Muscle of back (tissue), 13 donors: ENCODE measurements at places on chromosomes 5 and 9. TPM values are rescaled to one million over a fixed set of nuclear protein-coding genes. Genes with fewer than 3 reads are reported as not detected.

DNA sequence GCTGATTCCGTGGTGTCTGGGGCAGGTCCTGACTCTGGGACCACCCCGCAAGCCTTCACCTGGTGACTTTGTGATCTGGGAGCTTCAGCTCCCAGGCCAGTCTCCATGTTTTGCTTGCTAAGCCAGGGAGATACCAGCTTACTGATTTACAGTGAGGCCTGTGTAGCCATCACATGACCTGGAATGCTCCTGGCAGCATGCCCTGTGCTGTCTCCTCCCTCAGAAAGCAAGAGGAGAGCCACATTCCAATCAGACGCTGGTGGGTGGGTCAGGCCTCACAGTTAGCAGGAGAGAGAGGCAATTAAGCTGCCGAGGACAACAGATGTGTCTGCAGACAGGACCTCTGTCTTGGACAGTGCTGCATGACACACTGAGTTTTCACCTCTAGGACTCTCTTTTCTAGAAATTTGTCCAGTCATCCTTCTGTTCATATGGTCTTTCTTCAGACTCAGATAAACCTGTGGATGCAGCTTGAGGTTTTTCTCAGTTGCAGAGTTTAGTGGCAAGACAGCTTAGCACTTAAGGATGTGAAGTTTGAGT is 24.4 kb upstream of the GRPEL2 start:
- peak; percentile 94 for DNase-seq

- no peak for DNase-seq
Observed at GRCh38 chr9:136177224-136177623, 27.7 kb downstream of the LHX3 start.

DNA sequence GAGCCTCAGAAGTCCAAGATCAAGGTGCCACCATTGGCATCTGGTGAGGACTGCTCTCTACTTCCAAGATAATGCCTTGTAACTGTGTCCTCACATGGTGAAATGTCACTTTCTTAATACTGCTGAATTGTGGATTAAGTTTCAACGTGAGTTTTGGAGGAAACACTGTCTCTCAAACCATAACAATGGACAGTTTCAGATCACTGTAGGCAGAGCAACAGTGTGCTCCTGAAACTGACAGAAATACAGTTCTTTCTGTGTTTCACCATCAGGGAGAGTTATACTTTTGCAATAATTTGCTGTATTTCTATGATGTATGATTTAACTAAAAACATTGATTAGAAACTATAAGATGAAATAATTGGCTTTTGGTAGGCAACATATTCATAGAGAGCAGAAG is 1780.5 kb upstream of the CDH6 start:
- DNase-seq: no peak

DNA sequence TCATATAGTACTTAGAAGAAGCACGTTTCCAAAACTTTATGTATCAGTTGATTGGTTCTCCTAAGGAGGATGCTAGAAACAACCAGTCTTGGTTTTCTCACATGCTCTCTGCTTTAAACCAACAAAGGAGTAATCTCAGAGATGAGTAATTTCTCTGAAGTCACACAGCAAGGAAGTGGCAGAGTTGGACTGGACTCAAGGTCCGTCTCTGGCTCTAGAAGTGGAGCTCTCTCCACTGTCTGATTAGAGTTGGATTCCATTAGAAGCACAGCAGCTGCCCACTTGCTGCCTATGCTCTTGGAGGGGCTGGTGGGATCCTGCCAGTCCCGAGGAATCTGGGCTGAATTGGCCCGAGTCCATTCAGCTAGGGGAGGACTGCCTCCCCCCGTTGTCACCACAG is 21.0 kb downstream of the RALGPS1 start:
- no peak for DNase-seq

DMGDH gene
- 2.5 TPM for polyA plus RNA-seq

IFNB1 gene
- polyA plus RNA-seq: not detected

TLE4 gene
- polyA plus RNA-seq: 23.4 TPM

OLFM1 gene
- polyA plus RNA-seq: 6.5 TPM

KLF4 gene
- 43.1 TPM for polyA plus RNA-seq

KIAA0825 gene
- polyA plus RNA-seq: 3.2 TPM
